ENCODE measurements at places on chromosomes 1 and 21.

DNA sequence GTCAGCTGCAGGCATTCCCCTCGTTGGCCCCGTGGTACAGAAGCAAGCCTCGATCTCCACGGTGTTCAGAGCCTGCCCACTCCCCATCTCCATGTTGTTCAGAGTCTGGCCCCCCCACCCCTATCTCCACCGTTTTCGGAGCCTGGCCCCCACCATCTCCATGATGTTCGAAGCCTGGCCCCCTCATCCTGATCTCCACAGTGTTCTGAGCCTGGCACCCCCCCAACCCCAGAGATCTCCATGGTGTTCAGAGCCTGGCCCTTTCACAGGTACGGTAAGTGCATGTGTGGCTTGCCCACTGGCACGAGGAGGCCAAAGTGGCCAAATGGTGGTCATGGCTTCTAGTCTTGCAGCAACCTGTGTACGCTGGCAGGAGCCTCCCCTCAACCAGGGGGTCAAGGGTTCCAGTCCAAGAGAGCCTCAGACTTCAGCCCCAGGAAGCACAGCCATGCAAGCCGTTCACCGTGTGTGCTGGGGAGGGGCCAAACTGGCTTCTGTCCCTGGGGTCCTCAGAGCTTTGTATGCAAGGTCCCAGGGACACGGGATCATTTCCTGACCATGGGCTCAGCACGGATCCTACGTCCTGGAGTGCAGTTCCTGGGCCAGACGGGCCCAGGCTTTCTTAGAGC, 13.3 kb upstream of the PCBP3 start:
- DNase-seq, result no peak

DNA sequence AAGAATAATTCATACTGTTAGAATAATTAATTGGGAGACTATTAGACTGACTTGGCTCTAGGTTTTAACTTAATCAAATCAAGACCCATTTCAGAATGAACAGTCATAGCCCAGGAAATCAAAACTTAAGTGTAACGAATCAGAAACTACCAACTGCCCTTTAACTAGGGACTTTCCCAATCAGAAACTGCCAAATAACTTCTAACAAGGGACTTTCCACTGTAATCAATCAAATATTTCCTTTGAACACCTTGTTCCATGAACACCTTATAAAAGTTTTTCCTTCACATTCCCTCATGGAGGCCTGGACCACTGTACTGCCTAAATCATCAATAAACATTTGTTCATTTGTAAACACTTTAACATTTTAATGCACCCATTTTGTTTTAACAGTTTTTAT, 1054.7 kb upstream of the TMPRSS15 start:
- DNase-seq, result no peak

GRCh38 chr1:23403038-23403336, 21.6 kb downstream of the TCEA3 start:
- no peak for DNase-seq

DNA sequence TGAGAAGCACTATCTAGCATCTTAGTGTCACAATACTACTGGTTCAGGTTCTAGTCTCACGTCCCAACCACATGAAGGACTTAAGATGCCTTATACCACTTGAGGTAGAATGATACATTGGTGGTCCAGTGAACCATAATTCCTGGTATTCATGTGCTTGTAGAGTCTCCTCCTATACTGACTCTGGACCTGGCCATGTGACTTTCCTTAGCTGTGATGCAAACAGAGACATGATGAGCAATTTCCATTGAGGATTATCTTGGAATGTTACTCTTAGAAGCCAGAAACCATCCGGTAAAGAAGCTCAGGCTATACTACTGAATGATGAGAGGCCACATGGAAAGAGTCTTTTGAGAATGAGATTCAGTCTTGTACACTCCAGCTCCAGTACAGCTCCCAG, 105.7 kb downstream of the NME7 start:
- DNase-seq, result no peak

DNA sequence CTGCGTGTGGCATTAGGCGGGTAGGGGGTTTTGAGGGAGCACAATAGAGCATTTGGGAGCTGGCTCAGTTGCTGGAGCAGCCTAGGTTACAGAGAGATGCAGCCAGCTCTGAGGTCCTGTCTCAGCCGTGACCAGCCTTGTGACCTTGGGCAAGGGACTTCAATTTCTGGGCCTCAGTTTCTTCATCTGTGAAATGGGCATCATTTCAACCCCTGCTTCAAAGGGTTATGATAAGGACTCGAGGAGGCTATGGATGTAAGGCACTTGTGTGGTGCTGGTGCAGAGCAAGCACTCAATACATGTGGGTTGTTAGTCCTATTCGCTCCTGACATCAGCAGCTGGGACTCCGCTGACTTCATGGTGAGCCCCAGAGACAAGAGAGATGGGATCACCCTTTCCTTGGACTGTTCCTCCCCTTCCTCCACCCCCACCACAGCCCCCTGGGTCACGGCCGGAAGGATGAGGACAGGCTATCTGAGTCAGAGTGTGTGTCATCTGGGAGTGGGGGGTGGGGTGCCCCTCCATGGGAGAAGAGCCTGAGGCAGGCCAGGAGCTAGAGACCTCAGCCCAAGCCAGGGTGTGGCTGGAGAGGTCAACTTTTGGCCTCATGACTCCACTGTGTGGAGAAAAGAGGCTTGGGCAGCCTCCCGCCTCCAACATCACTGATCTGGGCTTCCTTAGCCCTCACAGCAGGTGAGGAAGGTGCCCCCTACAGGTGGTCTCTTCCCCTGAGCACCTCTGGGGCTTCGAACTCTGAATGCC, 71.4 kb upstream of the ZBTB40 start:
- no peak for DNase-seq

DNA sequence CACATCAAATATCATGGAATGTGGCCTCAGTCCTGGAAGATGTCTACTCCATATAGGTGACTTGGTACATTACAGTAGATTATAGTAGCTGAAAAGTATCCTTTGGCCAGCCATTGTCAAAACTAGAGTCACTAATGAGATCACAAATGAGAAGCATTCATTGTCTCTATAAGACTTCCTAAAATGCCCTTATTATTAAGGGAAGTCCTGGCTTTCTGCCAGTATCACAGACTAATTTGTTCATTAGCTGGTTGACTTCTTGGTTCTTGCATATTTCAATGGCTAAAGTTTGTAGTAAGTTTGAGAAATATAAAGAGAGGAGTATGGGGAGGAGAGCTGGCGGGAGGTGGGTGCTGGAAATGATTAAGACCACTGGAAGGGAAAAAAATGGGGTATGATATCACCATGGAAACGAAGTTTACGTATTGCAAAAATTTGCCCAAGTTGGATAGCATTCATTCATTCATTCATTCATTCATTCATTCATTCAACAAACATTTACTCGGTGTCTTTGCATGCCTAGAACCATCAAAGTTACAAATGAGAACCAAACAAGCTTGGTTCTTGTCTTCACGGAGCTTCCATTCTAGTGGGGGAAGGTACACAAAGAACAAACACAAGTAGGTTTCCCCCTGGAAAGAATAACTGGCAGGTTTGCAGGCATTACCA, 11.7 kb upstream of the B3GALNT2 start:
- no peak for DNase-seq

- no peak for DNase-seq
Observed at GRCh38 chr1:151982300-151983005, 11.2 kb downstream of the S100A10 start.

DNA sequence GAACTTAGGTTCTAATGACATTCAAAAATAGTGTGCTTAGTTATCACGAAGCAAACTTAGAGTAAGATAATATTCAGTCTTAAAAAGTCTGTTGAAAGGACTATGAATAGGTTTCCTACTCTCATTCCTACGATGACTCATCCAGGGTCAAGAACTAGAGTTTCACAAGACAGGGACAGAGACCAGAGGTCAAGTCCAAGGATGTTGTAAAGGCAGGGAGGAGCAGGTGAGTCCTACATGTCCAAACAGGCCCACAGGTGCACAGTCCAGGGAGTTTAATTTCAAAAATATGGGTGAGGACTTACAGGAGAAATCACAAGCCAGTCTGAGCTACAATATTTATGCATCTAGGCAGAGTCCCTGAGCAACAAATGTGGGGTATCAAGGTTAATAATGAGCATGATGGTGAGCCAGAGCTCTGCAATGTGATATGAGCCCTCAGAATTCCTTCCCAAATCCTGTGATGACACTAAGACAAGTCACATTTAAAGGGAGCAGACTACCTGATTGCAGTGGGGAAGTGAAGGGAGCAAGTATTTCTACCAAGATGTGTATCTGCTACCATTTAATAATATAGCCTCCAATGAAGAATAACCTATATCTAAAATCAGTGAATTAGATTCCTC, 100.0 kb upstream of the NRIP1 start:
- DNase-seq, result no peak

DNA sequence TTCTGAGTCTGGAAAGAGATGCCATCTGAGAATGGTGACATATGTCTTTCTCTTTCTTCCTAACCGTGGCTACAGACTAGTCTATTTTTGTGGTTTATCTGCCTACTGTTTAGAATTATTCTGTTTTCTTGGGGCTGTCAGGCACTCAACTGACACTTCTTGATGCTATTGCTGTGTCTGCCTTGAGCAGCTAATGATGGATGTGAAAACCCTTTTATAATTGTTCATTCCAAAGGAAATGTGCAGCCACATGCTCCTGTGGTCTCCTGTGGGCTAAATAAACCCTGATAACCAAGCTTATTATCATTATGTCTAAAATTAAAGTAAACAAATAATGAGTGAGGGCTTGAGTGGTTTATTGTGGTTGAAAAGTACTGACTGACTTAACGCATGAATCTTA, 52.7 kb upstream of the CXADR start:
- DNase-seq, result no peak

DNA sequence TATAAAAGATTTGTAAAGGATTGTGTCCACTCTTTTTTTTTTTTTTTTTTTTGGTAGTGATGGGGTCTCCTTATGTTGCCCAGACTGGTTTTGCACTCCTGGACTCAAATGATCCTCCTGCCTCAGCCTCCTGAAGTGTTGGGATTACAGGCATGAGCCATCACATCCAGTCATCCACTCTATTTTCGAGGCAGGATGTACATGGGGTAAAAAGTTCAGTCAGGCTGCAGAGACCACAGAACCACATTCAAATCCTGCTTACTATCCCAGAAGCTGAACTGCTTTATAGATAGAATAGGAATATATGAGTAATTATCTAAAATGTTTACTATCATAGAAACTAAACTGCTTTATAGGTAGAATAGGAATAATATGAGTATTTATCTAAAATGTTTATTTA, 26.0 kb upstream of the KCNK2 start:
- no peak for DNase-seq

DNA sequence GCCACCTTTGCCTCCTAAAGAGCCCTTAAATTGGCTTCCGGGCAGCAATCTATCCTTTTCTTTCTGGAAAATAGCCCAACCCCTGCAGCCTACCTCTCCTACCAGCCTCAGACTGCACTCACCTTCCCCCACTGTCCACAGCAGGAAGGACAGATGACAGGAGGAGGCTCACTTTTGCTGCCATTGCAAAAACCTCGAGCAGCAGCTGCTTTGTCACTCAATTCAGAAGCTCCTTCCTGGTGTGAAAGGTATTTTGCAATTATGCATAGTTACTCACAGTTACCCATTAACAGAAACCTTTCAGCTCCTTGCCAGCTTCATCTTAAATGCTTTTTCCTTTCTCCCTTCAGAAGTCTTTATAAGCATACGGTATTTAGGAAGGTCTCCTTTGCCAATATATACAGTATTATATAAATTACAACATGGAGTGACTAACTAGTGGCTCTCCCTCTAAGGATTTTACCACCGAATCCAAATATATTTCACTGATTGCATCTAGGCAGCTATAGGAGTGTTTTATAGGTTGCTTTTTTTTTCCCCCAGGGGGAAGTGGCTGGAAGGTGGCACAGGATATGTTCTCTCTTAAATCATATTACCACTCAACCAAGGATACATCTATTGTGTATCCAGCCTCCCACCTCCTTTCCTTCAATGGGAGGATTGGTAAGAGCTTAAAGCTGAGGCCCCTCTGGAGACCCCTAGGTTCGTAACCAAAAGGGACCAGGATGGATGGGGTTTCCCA, 142.1 kb upstream of the IPO9 start:
- peak; percentile 82 for DNase-seq

GRCh38 chr21:20943561-20943997, 54.6 kb upstream of the NCAM2 start:
- no peak for DNase-seq

GRCh38 chr1:107464827-107465226, 324.0 kb downstream of the NTNG1 start:
- DNase-seq, result no peak

DNA sequence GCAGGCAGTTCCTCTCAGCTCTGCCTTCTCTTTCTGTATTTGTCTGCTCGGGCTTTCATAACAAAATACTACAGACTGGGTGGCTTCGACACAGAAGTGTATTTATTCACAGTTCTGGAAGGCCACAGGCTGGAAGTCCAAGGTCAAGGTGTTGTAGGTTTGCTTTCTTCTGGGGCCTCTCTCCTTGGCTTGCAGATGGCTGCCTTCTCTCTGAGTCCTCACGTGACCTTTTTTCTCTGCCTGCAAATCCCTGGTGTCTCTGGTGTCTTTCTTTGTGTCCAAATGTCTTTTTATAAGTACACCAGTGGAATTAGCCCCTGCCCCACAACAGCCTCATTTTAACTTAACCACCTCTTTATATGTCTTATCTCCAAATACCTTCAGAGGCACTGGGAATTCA, 250.0 kb downstream of the TM2D1 start:
- DNase-seq, result no peak

- no peak for DNase-seq
Observed at GRCh38 chr1:85495556-85495955, 30.6 kb upstream of the DDAH1 start.

DNA sequence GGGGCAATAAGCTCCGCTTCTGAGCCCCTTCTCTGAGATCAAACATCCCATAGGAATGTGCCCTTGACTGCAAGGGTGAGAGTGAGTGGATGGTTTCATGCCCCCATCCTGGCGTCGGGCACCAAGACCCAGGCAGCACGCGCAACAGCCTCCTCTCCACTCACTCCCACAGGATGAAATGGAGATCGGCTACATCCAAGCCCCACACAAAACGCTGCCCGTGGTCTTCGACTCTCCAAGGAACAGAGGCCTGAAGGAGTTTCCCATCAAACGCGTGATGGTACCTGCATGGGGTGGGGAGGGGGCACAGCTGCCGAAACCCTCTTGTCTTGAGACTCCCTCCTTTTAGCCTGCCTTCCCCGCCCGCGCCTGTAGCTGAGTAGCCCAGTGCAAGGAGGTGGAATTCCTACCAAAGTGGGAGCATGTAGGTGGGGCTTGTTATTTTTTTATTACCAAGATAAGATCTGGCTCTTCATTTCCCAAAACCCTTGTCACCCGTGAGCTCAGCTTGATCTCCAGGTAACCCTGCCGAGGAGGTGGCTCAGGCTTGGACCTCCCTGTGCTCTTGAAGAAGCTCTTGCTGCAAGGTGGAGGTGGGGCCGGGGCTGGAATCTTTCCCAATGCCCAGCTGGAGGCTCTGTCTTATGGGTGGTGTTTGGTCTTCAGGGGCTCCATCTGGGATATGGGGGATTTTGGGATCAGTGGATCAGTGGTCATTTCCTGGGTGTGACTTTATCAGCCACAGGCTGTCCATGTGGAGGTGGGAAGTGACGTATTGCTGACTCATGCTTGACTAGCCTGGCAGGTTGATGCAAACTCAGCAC, 24.0 kb upstream of the PADI6 start:
- DNase-seq, result no peak

DNA sequence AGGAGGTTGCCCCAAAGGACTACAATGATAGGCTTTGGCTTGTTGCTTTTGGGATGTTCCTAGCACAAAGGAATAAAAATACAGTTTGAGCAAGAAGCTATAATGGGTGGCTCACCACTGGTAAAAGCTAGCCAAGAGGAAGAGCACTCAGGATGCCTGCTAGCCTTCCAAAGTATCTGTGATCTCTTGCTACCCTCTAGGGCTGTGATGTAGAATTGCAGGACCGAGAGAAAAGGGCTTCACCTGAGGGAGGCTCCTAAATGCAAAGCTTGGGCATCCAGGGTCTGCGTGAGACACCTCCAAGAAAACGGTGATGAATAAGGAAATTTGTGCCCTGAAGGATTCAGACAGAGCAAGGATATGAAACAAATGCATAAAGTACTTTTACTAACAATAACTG, 17.7 kb downstream of the IVL start:
- DNase-seq, result no peak
